HCT116 (cell line): ENCODE measurements at places on chromosomes 1 and 21. TPM values are rescaled to one million over a fixed set of nuclear protein-coding genes. Genes with fewer than 3 reads are reported as not detected.

FLG gene
- total RNA-seq: 0.02 TPM

SPRR2A gene
- total RNA-seq: not detected

TLR5 gene
- total RNA-seq: 1.2 TPM

PAPPA2 gene
- not detected for total RNA-seq

MYOG gene
- total RNA-seq: not detected

B3GALNT2 gene
- total RNA-seq: 36.8 TPM

B3GALT2 gene
- 0.15 TPM for total RNA-seq

TPM3 gene
- 457 TPM for total RNA-seq

MAP1LC3C gene
- total RNA-seq: not detected

DNA sequence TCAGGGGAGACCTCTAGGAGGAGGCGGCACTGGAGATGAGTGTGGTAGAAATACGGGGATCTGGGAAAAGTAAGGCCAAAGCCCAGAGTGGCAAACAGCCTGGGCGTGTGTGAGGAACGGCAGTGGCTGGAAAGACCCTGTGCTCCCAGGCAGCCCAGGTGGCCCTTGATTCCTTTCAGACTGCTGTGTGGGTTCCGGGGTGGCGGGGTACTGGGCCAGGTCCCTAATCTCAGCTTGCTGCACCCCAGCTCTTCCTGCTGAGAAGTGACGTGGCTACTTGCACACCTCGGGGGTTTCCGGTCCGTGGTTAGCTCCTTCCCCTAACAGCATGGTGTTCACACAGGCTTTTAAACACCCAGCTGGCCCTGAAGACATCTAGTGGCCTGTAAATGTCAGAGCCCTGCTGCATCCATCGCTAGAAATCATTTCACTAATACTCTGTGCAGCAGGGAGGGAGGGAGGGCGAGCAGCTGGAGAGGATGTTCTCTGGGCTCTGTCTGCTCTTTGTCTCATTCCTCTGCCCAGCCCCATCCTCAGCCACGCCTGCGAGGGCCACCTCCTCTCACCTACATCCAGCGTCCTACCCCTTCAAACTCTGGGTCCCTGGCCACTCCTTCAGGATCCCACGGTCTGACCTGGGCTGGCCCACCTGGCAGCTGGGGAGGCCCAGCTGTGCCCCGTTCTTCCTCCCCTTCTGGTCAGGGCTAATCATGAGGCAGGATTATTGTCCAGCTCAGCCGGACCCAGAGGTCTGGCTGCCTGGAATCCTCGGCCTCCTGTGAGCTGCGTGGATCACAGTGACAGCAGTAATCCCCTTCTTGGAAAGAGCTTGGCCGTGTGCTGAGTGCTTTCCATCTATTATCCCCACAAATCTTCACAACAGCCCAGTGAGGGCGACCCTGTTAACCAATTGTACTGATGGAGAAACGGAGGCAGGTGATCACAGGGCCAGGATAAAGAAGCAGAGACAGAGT is 7.2 kb downstream of the ZDHHC18 start:
- H3K4me3 ChIP-seq: no peak overlapping the region
- peaks cover 39% of the 10 kb centered on the region for H3K36me3 ChIP-seq
- H3K4me1 ChIP-seq: no peaks in the 10 kb centered on the region
- DNase-seq: no peak

- no peaks in the 10 kb centered on the region for H3K36me3 ChIP-seq
- no peaks in the 10 kb centered on the region for H3K27me3 ChIP-seq
- no peak for DNase-seq
- H3K27ac ChIP-seq: no peak overlapping the region
Observed at GRCh38 chr21:45980271-45980670, 1.3 kb upstream of the COL6A1 start.

GRCh38 chr1:197285526-197286205 is 17.6 kb downstream of the CRB1 start:
- no peak for DNase-seq
- no peak overlapping the region for H3K27ac ChIP-seq
- no peak overlapping the region for H3K4me3 ChIP-seq
- no peaks in the 10 kb centered on the region for H3K4me1 ChIP-seq
- no peaks in the 10 kb centered on the region for H3K36me3 ChIP-seq

- no peaks in the 10 kb centered on the region for H3K27me3 ChIP-seq
- peaks cover 19% of the 10 kb centered on the region for H3K4me1 ChIP-seq
- H3K27ac ChIP-seq: no peak overlapping the region
- no peaks in the 10 kb centered on the region for H3K36me3 ChIP-seq
- H3K4me3 ChIP-seq: no peak overlapping the region
- DNase-seq: no peak
Observed at GRCh38 chr1:235735621-235736020, 86.0 kb upstream of the GNG4 start.

DNA sequence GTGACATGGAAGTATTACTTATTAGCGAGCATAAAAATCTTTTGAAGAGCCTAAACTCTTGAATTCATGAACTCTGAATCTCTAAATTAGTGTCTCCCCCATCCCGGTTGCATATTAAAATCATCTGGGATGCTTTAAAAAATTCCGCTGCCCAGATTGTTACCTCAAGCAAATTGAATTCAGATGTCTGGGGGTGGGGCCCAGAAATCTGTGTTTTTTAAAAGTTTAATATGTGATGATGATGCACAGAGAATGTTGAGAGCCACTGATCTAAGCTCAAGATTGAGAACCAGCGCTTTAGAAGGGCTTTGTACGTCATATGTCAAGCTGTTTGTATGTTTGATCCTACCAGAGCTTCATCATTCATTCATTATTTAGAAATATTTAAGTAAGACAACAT is 446.8 kb downstream of the NUF2 start:
- H3K27ac ChIP-seq: no peak overlapping the region
- no peaks in the 10 kb centered on the region for H3K4me1 ChIP-seq
- no peaks in the 10 kb centered on the region for H3K36me3 ChIP-seq

- H3K27ac ChIP-seq: no peak overlapping the region
- H3K4me3 ChIP-seq: no peak overlapping the region
- DNase-seq: no peak
- H3K36me3 ChIP-seq: no peaks in the 10 kb centered on the region
Observed at GRCh38 chr1:54275349-54275748, 75.4 kb downstream of the MRPL37 start.

DNA sequence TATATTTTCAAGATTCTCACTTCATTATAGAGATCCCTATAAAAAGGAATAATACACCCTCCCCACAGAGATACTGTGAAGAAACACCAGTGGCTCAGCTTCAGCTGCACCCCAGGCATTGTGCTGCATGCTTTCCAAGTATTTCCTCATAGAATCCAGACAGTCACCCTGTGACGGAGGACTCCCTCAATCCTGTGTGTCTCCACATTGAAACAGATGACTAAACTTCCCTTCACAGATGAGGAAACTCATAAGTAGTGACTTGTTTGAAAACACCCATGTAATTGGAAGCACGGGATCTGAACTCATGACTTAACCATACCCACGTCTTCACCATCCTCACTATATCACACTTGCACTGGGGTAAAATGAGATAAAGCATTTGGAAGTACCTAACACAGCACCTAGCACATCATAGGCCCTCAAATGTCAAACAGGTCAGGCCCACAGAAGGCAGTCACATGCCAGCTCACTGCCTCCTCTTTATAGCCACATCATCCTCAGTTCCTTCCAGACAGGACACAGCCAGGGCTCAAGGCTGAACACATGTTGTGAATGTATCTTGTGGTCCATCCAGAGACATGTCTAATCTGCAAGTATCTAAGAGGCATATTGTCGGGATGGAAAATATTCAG is 55.2 kb downstream of the GPR161 start:
- H3K4me3 ChIP-seq: no peak overlapping the region
- peaks cover 41% of the 10 kb centered on the region for H3K4me1 ChIP-seq
- no peak overlapping the region for H3K27ac ChIP-seq

- no peaks in the 10 kb centered on the region for H3K4me1 ChIP-seq
- no peaks in the 10 kb centered on the region for H3K27me3 ChIP-seq
- no peak overlapping the region for H3K4me3 ChIP-seq
- H3K27ac ChIP-seq: no peak overlapping the region
- DNase-seq: no peak
- no peaks in the 10 kb centered on the region for H3K36me3 ChIP-seq
Observed at GRCh38 chr21:28018741-28019669, 973.7 kb downstream of the LTN1 start.

- no peaks in the 10 kb centered on the region for H3K27me3 ChIP-seq
- no peak overlapping the region for H3K27ac ChIP-seq
- DNase-seq: peak; percentile 12
- no peak overlapping the region for H3K4me3 ChIP-seq
Observed at GRCh38 chr1:9473032-9473807, 66.0 kb upstream of the SLC25A33 start.

- H3K4me1 ChIP-seq: no peaks in the 10 kb centered on the region
- H3K27ac ChIP-seq: no peak overlapping the region
- no peak for DNase-seq
- no peak overlapping the region for H3K4me3 ChIP-seq
- H3K36me3 ChIP-seq: no peaks in the 10 kb centered on the region
Observed at GRCh38 chr1:33295023-33295422, 25.9 kb downstream of the A3GALT2 start.

- no peak for DNase-seq
- no peak overlapping the region for H3K27ac ChIP-seq
- peaks cover 35% of the 10 kb centered on the region for H3K4me1 ChIP-seq
- H3K36me3 ChIP-seq: no peaks in the 10 kb centered on the region
- no peaks in the 10 kb centered on the region for H3K27me3 ChIP-seq
- H3K4me3 ChIP-seq: no peak overlapping the region
Observed at GRCh38 chr1:8987881-8988617, 38.2 kb downstream of the SLC2A7 start.

DNA sequence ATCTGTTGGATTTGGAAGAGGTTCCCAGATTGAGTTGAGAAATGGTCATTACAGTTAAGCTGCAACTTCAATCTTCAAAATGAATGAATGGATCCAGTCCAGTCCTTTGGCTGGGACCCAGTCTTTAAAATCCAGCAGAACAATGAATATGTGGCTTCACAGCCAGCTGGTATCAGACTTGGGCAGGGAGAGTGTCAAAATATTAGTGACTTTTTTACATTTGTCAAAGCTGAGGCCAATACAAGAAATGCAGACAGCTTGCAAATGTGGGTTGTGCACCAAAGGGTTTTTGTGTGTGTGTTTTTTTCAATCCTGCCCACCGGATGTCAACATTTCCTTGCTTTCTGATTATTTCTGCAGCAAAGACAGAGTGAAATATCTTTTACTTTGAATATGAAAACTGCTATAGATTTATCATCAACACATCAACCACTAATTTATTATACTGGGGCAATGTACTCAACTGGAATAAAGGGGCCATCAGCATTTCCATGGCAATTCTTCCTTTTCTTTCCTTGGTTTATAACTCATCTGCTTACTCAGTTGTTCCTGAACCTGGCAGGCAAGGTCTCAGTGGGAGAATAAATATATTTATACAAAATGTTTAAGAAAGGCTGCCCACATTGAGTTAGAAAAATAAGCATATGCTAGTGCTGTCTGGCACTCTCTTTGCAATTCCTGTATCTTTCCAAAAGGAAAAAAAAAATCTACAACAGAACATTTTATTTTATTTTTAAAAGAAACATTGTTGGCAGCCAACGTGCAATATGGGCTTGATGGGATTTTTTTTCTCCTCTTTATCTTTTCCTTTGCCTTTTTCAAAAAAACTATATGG is 491.6 kb upstream of the C1orf87 start:
- H3K36me3 ChIP-seq: no peaks in the 10 kb centered on the region
- peaks cover 5% of the 10 kb centered on the region for H3K27me3 ChIP-seq
- DNase-seq: no peak
- H3K4me1 ChIP-seq: no peaks in the 10 kb centered on the region
- no peak overlapping the region for H3K27ac ChIP-seq

GRCh38 chr1:106677181-106677580 is 379.3 kb upstream of the PRMT6 start:
- H3K27ac ChIP-seq: no peak overlapping the region
- DNase-seq: no peak
- no peaks in the 10 kb centered on the region for H3K27me3 ChIP-seq
- H3K4me1 ChIP-seq: no peaks in the 10 kb centered on the region

DNA sequence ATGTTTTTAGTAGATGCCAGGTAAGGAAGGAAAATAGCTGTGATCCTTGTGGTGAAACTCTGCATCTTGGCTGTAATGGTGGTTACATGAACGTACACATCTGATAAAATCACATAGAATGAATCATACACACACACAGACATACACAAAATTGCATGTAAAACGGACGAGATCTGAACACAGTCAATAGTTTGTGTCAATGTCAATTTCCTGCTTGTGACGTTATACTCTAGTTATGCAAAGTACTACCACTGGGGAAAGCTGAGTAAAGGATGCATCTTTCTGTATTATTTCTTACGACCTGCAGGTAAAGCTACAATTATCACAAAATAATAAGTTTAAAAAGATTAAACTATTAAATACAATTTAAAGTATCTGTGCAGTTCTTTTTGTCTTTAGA is 493.7 kb upstream of the ZP4 start:
- no peak for DNase-seq
- H3K36me3 ChIP-seq: no peaks in the 10 kb centered on the region
- no peaks in the 10 kb centered on the region for H3K4me1 ChIP-seq
- no peaks in the 10 kb centered on the region for H3K27me3 ChIP-seq
- no peak overlapping the region for H3K27ac ChIP-seq
- H3K4me3 ChIP-seq: no peak overlapping the region

DNA sequence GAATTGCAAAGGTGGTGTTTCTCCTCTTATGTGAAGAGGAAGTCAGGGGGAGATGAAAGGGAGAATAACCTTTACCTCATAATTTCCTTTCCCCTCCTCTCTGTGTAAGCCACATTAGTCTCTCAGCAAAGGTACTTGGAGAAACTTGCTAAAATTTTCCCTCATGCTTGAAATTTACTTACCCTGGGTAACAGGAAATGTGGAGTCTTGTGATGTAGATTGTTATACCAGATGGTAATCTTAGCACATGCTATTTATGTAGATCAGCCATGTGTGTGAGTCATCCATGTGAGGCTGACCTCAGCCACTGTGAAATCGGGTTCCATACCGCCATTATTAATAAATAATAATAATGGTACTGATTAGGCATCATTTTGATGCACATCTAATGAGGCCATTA is 128.4 kb downstream of the TGFB2 start:
- H3K4me1 ChIP-seq: peaks cover 10% of the 10 kb centered on the region
- H3K27me3 ChIP-seq: no peaks in the 10 kb centered on the region
- no peaks in the 10 kb centered on the region for H3K36me3 ChIP-seq
- H3K4me3 ChIP-seq: no peak overlapping the region
- DNase-seq: no peak

GRCh38 chr1:46098027-46098712 is 34.3 kb downstream of the PIK3R3 start:
- H3K4me3 ChIP-seq: no peak overlapping the region
- H3K36me3 ChIP-seq: no peaks in the 10 kb centered on the region
- no peak overlapping the region for H3K27ac ChIP-seq
- H3K4me1 ChIP-seq: no peaks in the 10 kb centered on the region
- DNase-seq: no peak

DNA sequence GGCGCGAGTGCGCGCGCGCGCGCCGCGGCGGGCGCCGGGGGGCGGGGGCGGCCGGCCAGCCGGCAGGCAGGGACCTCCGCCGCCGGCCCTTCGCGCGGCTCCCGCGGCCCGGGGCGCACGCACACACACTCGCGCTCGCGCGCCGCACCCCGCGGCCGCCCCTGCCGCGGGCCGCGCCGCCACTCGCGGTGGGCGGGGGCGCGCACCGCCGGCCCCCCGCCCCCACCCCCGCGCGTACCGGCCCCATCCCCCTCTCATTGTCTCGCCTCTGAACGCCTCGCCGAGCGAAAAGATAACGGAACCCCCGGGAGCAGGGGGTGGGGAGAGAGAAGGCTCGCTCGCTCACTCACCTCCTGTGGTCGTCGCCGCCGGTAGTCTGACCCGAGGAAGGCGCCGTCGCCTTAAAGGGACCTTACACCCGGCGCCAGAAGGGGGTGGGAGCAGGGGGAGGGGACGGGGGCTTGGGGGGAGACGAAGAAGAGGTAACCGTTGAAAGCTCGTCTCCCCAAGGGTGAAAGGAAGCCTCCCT is 428 bp downstream of the POGZ start:
- DNase-seq: peak; percentile 52
- no peaks in the 10 kb centered on the region; the same call in 1 of the 2 replicates for H3K36me3 ChIP-seq
- peaks cover 10% of the 10 kb centered on the region; the same call in 1 of the 2 replicates for H3K4me1 ChIP-seq
- H3K4me3 ChIP-seq: peak overlapping the region; percentile 62
